ENCODE measurements at places on chromosomes 5 and 9.

DNA sequence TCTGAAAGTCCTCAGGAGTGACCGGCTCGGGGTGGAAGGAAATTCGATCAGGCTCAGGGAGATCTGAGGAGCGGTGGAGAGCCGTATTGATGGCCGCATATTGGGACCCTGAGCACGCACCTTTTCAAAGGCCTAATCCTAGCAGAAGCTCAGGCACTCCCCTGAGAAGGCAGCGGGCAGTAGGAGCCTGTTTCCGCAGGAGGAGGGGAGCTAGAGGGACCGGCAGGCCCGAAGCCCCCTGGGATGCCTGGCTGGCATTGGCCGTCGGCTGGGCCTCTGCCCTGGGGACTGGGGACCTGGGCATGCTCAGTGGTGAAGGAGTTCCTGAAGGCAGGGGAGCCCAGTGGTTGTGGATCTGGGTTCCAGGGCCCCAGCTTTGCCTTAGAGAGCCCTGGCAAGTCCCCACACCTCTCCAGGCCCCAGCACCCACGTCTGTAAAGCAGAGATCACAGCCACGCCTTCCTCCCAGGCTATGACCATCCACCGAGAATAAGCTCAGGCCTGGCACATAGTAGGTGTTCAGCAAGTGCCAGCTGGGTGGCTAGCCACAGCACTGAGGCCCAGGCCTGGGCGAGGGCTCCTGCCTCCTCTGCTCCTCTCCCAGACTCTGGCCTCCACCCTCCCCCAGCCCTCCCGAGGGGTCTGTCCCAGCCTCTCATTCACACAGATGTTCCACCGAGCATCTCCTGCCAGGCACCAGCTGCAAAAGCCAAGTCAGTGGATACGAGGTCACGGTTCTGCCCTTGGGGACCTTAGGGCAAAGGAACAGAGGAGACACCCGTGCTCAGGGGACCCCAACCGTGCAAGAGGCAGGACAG lies 17.2 kb upstream of the QRFP start:
- no peaks in the 10 kb centered on the region for H3K36me3 ChIP-seq
- H3K4me1 ChIP-seq, result peaks cover 10% of the 10 kb centered on the region
- H3K4me3 ChIP-seq, result no peak overlapping the region
- no peak overlapping the region for H3K27ac ChIP-seq
- H3K27me3 ChIP-seq, result peaks cover 57% of the 10 kb centered on the region

DNA sequence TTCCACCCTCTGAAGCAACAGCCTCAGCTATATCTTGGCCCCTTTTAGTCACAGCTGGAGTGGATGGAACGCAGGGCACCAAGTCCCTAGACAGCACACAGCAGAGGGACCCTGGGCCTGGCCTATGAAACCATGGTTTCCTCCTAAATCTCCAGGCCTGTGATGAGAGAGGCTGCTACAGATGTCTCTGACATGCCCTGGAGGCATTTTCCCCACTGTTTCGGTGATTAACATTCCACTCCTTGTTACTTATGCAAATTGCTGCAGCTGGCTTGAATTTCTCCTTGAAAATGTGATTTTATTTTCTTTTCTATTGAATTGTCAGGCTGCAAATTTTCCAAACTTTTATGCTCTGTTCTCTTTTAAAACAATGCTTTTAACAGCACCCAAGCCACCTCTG lies 384.8 kb downstream of the PRR16 start:
- no peak overlapping the region for H3K4me3 ChIP-seq
- no peaks in the 10 kb centered on the region for H3K36me3 ChIP-seq
- no peaks in the 10 kb centered on the region for H3K27me3 ChIP-seq
- no peak for DNase-seq
- H3K4me1 ChIP-seq, result no peaks in the 10 kb centered on the region
- H3K27ac ChIP-seq, result no peak overlapping the region

DNA sequence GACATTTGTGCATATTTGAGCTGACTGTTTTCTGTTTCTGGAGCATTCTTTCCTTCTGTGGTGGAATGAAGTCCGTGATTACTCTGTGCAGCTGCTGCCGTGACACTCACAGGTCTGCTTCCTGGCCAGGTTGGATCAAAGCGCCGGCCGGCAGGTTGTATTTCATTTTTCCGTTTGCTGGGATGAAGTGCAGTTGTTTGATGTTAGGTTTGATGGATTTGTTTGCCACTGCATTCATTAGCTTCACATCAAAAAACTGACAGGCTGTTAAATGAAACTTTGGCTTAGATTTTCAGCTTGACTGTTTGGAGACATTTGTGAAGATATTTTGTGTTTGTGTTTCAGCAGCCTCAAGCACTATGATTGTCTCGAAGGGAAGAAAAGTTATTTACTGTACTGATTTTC lies 140.1 kb downstream of the KDM4C start:
- no peak for DNase-seq
- no peaks in the 10 kb centered on the region for H3K4me1 ChIP-seq
- H3K27ac ChIP-seq, result no peak overlapping the region
- H3K4me3 ChIP-seq, result no peak overlapping the region

- H3K4me3 ChIP-seq, result no peak overlapping the region
- no peaks in the 10 kb centered on the region for H3K27me3 ChIP-seq
- no peaks in the 10 kb centered on the region for H3K4me1 ChIP-seq
- no peak overlapping the region for H3K27ac ChIP-seq
Observed at GRCh38 chr5:62538017-62538942, 40.3 kb upstream of the LRRC70 start.

- DNase-seq, result no peak
- H3K36me3 ChIP-seq, result peaks cover 15% of the 10 kb centered on the region
- no peaks in the 10 kb centered on the region for H3K4me1 ChIP-seq
- no peaks in the 10 kb centered on the region for H3K27me3 ChIP-seq
Observed at GRCh38 chr5:98880151-98880550, 48.7 kb downstream of the CHD1 start.

GRCh38 chr9:112226091-112226490 lies 51.0 kb upstream of the SUSD1 start:
- no peak overlapping the region for H3K27ac ChIP-seq
- no peak for DNase-seq
- H3K4me1 ChIP-seq, result no peaks in the 10 kb centered on the region
- no peaks in the 10 kb centered on the region for H3K27me3 ChIP-seq
- no peak overlapping the region for H3K4me3 ChIP-seq
- H3K36me3 ChIP-seq, result peaks cover 87% of the 10 kb centered on the region

Data from neuronal stem cell (in vitro differentiated cells).